ENCODE measurements at places on chromosomes 2 and 18.

GRCh38 chr2:229230256-229230655 is 40.8 kb downstream of the PID1 start:
- no peak for DNase-seq

DNA sequence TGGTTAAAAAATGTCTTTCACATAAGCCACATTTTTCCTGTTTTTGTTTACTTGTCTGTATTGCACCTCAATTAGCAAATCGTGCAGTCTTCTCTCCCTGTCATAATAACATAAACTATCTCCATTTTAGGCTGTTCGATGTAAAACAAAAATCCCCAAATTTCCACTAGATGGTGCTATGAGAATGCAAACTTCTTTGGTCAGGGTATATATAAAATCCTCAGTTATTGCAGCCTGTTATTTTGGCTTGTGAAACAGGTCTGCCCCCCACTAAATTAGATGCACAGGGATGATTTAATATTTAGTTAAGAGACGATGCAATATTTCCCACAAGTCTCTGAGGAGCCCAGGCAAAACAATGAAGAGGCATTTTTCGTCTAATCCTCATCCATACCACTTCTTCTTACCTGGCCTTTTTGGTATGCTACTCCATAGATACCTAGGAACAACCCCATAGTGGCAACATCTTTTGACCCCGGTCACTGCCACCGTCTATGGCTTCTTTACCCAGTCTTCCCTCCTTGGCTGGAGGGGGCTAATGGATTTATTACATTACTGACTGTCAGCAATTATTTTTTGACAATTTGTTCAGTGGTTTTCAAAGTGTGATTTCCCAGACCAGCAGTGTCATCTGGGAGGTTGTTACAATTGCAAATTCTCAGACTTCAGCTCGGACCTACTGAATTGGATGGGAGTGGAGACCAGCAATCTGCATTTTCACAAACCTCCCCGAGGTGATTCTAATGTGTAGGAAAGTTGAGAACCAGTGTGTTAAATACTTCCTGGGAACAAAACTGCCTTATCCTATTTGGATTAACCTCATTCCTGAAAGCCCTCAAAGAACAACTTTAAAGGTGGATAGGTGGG is 117.4 kb upstream of the CWC22 start:
- no peak for DNase-seq

GRCh38 chr2:200765139-200765951 is 46.4 kb upstream of the BZW1 start:
- DNase-seq, result no peak

- no peak for DNase-seq
Measured at GRCh38 chr2:202444000-202444399, 67.9 kb downstream of the BMPR2 start.

All from H1 (cell line).